NCI-H146 (cell line): ENCODE measurements at places on chromosomes 5 and 9.

DNA sequence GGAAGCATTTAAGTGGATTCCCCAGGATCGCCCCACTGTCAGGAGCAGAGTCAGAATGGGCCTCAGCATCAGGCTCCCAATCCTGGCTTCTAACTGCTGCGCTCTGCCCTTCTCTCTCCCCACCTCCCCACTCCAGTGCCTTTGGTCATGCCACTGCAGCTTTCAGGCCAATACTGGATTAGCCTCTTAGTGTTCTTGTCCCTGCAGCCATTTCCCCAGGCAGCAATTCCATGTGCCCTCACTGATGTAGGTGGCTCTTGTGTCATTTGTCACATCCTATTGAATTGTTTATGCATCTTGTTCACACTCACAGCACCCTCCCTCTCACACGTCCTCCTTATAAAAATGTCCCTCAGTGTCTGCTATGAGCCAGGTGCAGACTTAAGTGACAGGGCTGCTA, 544.2 kb upstream of the DAP start:
- DNase-seq = no peak

DNA sequence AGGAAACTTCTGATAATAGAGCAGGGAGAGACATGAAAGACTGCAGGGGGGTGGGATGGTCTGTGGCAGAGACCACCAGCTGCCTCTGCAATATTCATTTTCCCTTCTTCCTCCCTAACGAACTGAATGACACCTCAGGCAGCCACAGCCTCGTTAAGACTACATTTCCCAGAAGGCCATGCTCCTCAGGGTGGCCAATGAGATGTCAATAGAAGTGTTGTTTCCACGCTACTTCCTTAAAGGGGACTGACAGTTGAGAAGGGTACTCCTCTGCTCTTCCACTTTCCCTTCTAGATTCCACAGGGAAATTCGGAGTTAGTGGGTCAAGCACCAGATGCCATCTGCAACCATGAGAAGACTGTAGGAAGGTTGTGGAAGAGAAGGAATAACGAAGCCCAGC, 52.0 kb upstream of the DAPK1 start:
- no peak for DNase-seq

- peak; percentile 89 for DNase-seq
Measured at GRCh38 chr9:28342815-28343338, 769.6 kb upstream of the C9orf72 start.

DNA sequence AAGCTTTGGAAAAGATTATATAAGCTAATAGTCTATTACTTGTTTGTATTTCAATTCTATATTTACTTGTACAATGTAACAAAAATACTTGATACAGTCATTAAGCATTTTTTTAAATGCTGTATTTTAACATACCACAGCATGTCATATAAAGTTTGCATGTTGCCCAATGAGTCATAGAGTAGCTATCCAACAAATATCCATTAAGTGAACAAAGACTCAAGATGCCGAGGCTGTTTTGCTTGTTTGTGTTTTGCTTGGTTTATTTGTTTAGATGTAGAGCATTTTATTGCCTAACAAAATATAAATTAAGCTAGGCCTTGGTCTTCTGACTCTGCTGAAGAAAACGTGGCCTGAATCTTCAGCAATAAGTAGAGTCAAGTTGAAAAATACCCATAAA, 1584.3 kb upstream of the NUDT12 start:
- no peak for DNase-seq

- no peak for DNase-seq
Measured at GRCh38 chr9:115162946-115163345, 45.0 kb upstream of the TNC start.

DNA sequence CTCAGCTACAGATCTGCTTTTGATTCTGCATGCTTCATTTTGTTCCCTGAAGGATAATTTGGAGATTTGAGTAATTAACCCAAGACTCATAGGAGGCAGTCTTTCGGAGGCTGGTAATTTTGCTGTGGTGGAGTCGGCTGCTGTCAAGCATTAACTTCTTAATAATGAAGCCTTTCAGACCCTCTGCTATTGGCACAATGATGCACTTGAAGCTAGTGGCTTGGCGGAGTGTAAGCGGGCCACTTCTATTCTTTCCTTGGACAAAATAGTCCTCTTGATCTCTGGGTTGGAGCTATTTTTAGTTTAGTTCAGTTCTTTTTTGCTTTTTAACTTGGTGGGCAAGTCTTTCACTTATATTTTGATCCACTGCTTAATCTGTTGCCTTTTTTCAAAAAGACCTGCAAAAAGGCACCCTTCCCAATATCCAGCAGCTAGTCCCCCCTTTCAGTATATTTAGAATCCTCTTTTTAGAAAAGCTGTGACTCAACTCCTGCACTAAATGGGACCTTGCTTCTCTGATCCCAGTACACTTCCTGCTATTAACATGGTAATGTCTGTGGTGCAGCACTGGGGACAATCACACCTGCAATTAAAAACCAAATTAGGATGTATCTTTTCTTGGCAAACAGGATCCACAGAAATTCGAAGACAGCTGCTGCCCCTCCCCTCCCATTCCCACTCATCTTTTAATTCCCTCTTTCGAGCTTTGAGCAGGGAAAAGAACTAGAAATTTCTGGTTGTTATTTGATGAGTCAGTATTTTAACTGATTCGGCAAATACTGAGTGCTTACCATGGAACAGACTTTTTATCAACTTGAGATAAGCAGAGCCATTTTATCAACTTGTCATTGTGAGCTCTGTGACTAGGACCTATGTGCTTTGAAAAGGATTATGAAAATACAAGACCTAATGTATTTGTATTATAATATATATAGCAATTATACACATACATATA, 169.4 kb upstream of the ANKRD55 start:
- peak; percentile 45 for DNase-seq

DNA sequence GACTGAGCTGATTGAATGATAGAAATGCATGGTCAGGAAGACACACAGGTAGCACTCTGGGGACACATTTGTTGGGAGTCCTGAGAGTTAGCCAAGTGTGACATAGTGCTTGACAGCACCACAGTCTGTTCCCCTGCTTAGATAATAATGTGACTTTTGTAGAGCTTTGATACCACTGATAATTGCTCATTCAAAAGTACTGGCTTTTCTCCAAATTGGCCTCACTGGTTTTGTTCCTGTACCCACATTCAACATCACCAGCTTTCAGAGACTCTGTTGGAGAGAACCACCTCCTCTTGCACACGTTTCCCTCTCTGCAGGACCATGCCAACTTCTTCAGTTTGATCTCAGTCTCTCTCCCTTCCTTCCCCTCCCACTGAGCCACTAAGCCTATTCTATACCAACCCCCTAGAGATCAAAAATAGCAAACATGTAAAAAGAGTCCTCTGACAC, 52.5 kb upstream of the IL7R start:
- DNase-seq = no peak

- DNase-seq = peak; percentile 75
Measured at GRCh38 chr9:92770360-92770995, 5.8 kb upstream of the BICD2 start.
